ENCODE measurements at places on chromosomes 12 and 14. TPM values are rescaled to one million over a fixed set of nuclear protein-coding genes. Genes with fewer than 3 reads are reported as not detected.

Gene HSPB8
- total RNA-seq = not detected

Gene CCND2
- total RNA-seq = 164 TPM

Gene LRIG3
- total RNA-seq = not detected

Gene FLVCR2
- 1.4 TPM for total RNA-seq

Gene DPF3
- 1.8 TPM for total RNA-seq

Gene PMCH
- not detected for total RNA-seq

Gene ADCY4
- 11.3 TPM for total RNA-seq

Gene WNT1
- 1.7 TPM for total RNA-seq

Gene ATG101
- 23.3 TPM for total RNA-seq

Gene TRMT61A
- 9.1 TPM for total RNA-seq

Gene B3GNT4
- total RNA-seq = 0.34 TPM

Gene GALNT6
- 19.3 TPM for total RNA-seq

Gene KRT78
- total RNA-seq = not detected

Gene PIWIL1
- total RNA-seq = not detected

Gene HOXC4
- total RNA-seq = 0.95 TPM

Gene GRIN2B
- total RNA-seq = not detected

Gene DAZAP2
- total RNA-seq = 316 TPM

Gene KLRC4
- 51.4 TPM for total RNA-seq

Gene ETFBKMT
- total RNA-seq = 1.2 TPM

Gene SIRT4
- 2.1 TPM for total RNA-seq

Gene BHLHE41
- 3.7 TPM for total RNA-seq

Gene PTPN21
- total RNA-seq = not detected

Gene CCDC177
- not detected for total RNA-seq

Gene PLBD1
- total RNA-seq = 3.3 TPM

Gene SYT1
- not detected for total RNA-seq

Gene NGB
- total RNA-seq = not detected

Gene STAT2
- total RNA-seq = 140 TPM

Gene IL31
- not detected for total RNA-seq

Gene LRRIQ1
- total RNA-seq = not detected

Gene TGM1
- total RNA-seq = 4.9 TPM

Gene MMP19
- 0.45 TPM for total RNA-seq

Gene RAD9B
- total RNA-seq = 0.91 TPM

Gene SPIC
- total RNA-seq = 0.24 TPM

Gene PTGER2
- 67.9 TPM for total RNA-seq

Gene ARG2
- total RNA-seq = 1.4 TPM

Gene SLC16A7
- total RNA-seq = 42.4 TPM

Gene RIC8B
- total RNA-seq = 12.1 TPM

Gene AQP6
- total RNA-seq = not detected

Gene CIROP
- not detected for total RNA-seq

Gene ADAM20
- total RNA-seq = 0.63 TPM
